ENCODE measurements at places on chromosomes 13 and 19.

DNA sequence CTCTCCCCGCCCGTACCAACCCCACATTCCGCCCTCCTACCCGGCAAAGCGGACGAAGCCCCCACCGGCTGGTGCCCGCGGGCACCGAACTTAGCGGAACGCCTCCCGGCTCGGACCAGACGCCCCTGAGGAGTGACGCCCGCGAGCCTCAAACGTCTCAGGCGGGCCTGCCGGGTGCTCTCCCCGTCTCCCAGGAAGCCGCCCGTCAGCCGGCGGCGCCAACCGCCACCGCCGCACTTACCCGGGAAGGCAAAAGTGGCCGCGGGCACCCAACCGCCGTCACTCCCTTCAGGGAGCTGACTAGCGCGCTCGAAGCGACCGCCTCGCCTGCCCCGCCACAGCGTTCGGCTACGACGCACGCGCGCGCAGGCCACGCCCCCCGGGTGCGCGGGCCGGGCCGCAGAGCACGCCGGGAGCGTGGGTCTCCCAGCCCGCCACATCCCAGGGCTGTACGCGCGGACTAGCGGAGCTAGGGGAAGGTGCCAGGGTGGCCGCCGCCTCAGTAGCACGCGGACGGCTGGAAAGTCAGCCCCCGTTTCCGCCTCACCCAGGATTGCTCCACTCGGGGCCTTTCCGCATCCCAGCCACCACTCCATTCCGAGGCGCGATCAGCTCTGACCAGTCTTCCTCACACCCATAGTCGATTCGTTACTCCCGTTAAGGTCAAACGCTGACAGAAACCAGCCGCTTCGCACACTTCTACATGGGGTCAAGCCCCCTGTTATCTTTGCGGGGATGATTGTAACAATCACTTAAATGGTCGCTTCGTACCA is at the start of gene TEX30:
Gene TEX30, minus strand, starts transcription at position 346 of the 773 bp plus-strand sequence. CDS start 3,760 bp downstream, outside the sequence.
- peak within 1 kb of the TSS; percentile 76 for H3K27ac ChIP-seq
- H3K27me3 ChIP-seq, result no peaks in the 10 kb centered on the region
- peaks cover 5% of the 10 kb centered on the region for H3K4me1 ChIP-seq
- H3K4me3 ChIP-seq, result peak within 1 kb of the TSS; percentile 84
- DNase-seq, result peak; percentile 69

GRCh38 chr19:19602136-19602712 is 16.3 kb downstream of the PBX4 start:
- no peaks in the 10 kb centered on the region for H3K27me3 ChIP-seq
- H3K4me1 ChIP-seq, result no peaks in the 10 kb centered on the region
- no peak overlapping the region for H3K27ac ChIP-seq
- no peaks in the 10 kb centered on the region for H3K36me3 ChIP-seq
- no peak overlapping the region for H3K4me3 ChIP-seq

- peak; percentile 49 for DNase-seq
- H3K27me3 ChIP-seq, result no peaks in the 10 kb centered on the region
- no peak overlapping the region for H3K27ac ChIP-seq
- H3K4me3 ChIP-seq, result no peak overlapping the region
These were observed 97.6 kb upstream of the DACH1 start for GRCh38 chr13:71964491-71965100.

DNA sequence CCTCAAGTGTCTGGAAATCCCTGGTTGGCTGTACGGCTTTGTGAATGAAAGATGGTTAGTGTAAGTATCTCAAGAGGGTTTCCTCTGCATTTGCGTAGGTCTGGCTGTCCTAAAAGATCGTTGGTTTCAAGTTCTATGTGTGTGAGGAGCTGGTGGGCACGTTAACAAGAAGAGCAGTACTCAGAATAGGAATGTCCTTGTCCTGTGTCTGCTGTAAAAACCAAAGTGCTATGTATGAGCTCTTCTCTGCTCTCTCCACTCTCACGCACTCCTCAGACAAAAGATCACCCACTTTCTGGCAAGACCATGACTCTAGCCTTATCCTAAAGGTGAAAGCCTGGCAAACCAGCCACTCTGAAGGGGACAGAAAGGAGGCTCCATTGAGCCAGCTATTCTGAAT is 39.1 kb downstream of the USP12 start:
- peaks cover 11% of the 10 kb centered on the region for H3K4me1 ChIP-seq
- no peak overlapping the region for H3K4me3 ChIP-seq
- no peaks in the 10 kb centered on the region for H3K36me3 ChIP-seq
- DNase-seq, result no peak

DNA sequence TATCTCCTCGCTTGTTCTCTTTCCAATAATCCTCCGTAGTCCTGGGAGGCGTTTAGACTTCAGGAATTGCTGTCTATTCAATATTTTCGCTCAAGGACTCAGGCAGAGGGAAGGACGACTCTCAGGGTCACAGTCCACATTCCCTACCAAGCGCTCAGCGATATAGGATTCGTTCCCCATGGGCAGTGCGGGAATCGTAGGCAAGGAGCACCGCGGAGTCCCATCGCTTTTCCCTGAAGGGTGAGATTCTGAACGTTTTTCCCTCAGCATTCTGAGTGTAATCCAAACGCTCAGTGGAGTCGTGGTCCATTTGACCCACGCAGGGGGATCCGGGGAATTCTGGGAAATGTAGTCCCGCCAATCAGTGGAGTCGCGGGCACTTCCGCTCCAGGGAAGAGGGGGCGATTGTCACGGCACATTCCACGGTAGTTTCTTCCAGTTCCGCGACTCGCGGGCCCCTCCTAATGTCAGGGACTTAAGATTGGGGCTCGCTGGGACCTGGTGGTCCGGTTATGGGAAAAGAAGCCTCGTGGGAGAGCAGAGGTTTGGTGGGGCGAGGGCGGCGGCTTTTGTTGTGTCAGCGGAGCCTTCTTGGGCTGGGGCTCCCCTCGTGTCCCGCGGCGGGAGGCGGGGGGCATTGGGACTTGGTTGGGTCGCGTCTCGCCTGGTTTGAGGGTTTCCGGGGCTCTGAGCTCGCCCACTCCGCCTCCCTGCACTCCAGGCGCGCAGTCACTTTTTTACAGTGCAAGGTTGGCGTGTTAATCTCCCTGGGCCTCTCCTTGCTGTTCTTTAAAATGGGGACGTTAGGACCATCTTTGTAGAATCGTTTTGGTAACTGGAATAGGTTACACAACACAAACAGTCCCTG is at the start of gene ZNF234:
Gene ZNF234, plus strand, starts transcription at position 364 of the 868 bp plus-strand sequence. CDS start 3,079 bp downstream, outside the sequence.
- H3K4me1 ChIP-seq, result peaks cover 13% of the 10 kb centered on the region
- H3K4me3 ChIP-seq, result peak within 1 kb of the TSS; percentile 94
- peak within 1 kb of the TSS; percentile 63 for H3K27ac ChIP-seq
- peaks cover 5% of the 10 kb centered on the region for H3K36me3 ChIP-seq
- DNase-seq, result peak; percentile 71

- H3K36me3 ChIP-seq, result no peaks in the 10 kb centered on the region
These were observed 2.2 kb downstream of the ZNF787 start for GRCh38 chr19:56118666-56119581.

- no peak for DNase-seq
- H3K36me3 ChIP-seq, result no peaks in the 10 kb centered on the region
- H3K4me3 ChIP-seq, result no peak overlapping the region
- no peaks in the 10 kb centered on the region for H3K27me3 ChIP-seq
- peaks cover 7% of the 10 kb centered on the region for H3K4me1 ChIP-seq
- H3K27ac ChIP-seq, result no peak overlapping the region
These were observed 211.6 kb downstream of the SHISA2 start for GRCh38 chr13:25840261-25840660.

DNA sequence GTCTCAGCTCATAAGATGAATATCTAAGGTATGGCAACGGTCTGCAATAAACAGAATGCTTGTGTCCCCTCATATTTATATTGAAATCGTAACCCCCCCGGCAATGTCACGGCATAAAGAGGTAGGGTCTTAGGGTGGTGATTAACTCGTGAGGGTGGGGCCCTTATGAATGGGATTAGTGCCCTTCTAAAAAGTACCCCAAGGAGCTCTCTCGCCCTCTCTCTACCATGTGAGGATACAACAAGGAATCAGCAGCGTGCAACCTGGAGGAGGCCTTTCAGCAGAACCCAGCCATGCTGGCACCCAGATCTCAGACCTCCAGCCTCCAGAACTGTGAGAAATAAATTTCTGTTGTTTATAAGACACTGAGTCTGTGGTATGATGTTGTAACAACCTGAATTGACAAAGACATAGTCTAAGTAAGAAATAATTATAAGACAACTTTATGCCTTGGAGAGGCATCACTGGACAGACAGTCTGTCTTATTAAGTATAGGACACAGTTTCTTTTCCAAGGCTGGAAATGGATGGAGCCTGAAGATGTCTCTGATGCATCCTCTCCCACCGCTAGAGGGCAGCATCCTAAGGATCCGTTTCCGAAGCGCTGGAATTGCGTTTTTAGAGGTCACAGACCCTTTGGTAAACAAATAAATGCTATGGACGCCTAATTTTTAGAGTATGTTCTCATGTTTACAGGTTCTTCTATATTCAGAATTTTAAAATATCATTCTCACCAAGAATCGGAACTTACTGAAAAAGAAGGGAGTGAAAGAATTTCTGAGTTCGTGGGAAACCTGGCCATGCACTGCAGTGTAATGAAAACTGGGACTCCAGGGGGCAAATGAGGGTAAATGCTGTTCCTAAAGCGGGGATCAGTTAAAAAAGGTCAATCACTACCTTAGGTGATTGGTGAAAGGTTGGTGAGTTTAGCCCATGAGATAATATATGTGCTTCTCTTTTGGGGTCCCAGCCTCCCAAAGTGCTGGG is 13.3 kb upstream of the LEUTX start:
- no peaks in the 10 kb centered on the region for H3K27me3 ChIP-seq
- peak; percentile 16 for DNase-seq
- no peaks in the 10 kb centered on the region for H3K4me1 ChIP-seq
- H3K36me3 ChIP-seq, result no peaks in the 10 kb centered on the region

- H3K4me1 ChIP-seq, result peaks cover 30% of the 10 kb centered on the region
- no peaks in the 10 kb centered on the region for H3K27me3 ChIP-seq
- no peak overlapping the region for H3K4me3 ChIP-seq
These were observed 5.2 kb upstream of the REXO1 start for GRCh38 chr19:1853295-1854038.

DNA sequence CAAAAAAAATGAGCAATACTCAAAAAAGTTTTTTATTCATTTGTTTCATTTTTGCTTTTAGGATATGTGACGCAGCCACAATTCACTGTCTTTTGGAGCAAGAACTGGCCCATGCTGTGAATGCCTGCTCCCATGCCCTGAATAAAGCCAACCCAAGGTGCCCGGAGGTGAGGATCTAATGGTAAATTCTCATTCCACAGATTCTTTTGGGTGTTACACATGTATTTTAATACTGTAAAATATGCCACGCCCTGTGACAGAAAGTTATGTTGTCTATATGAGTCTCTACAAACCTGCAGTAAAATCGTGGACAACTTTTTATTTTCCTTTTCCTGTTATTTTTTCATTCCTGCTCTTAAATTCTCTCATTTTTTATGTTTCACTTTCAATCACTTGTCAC is 57.5 kb upstream of the AKAP11 start:
- peaks cover 11% of the 10 kb centered on the region for H3K36me3 ChIP-seq
- H3K4me3 ChIP-seq, result no peak overlapping the region
- no peak overlapping the region for H3K27ac ChIP-seq
- no peaks in the 10 kb centered on the region for H3K27me3 ChIP-seq
- H3K4me1 ChIP-seq, result no peaks in the 10 kb centered on the region

- no peaks in the 10 kb centered on the region for H3K36me3 ChIP-seq
- no peaks in the 10 kb centered on the region for H3K27me3 ChIP-seq
- H3K4me3 ChIP-seq, result no peak overlapping the region
- H3K27ac ChIP-seq, result no peak overlapping the region
These were observed 36.1 kb upstream of the USPL1 start for GRCh38 chr13:30581582-30581981.

DNA sequence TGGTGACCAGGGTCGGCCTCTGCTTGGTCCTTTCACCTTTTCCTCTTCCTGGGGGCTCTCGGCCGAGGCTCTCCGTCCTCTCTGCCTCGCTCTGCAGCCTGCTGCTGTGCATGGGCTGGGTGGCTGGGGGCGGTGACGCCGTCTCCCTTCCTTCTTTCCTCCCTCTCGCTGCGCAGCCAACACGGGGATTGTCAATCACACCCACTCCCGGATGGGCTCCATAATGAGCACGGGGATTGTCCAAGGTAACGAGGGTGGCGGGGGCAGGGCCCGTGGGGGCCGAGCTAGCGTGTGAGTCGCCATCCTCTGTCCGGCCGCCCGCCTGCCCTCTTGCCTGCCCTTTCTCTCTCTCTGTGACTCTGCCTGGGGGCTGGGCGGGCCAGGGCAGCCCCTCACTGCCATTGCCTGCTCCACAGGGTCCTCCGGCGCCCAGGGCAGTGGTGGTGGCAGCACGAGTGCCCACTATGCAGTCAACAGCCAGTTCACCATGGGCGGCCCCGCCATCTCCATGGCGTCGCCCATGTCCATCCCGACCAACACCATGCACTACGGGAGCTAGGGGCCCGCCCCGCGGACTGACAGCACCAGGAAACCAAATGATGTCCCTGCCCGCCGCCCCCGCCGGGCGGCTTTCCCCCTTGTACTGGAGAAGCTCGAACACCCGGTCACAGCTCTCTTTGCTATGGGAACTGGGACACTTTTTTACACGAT is 7.1 kb downstream of the YIPF2 start:
- no peaks in the 10 kb centered on the region for H3K4me1 ChIP-seq
- no peak overlapping the region for H3K27ac ChIP-seq
- no peak overlapping the region for H3K4me3 ChIP-seq
- peaks cover 13% of the 10 kb centered on the region for H3K36me3 ChIP-seq
- H3K27me3 ChIP-seq, result no peaks in the 10 kb centered on the region
- DNase-seq, result no peak

GRCh38 chr19:16420336-16420676 is 51.5 kb downstream of the EPS15L1 start:
- no peaks in the 10 kb centered on the region for H3K4me1 ChIP-seq
- no peaks in the 10 kb centered on the region for H3K27me3 ChIP-seq
- no peak overlapping the region for H3K27ac ChIP-seq
- H3K36me3 ChIP-seq, result peaks cover 12% of the 10 kb centered on the region
- no peak for DNase-seq

DNA sequence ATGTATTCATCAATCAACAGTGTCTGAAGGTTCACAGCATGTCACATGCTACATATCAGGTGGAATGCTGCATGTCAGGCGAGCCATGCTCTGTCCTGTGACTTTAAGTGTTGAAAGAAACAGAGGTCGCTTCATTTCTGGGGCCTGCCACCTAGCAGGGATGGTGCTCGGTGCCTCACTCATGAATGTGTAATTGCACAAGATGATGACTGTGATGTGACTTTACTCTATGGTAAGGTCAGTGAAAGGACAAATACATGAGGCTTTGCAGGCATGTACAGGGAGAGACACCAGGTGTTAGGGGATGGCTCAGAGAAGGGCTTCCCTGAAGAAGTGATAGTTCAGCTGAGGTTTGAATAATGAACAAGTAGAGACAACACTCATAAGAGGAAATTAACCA is 66.7 kb downstream of the FRY start:
- no peaks in the 10 kb centered on the region for H3K4me1 ChIP-seq
- no peak for DNase-seq
- H3K27ac ChIP-seq, result no peak overlapping the region
- no peaks in the 10 kb centered on the region for H3K27me3 ChIP-seq
- H3K36me3 ChIP-seq, result no peaks in the 10 kb centered on the region

Measured in astrocyte (in vitro differentiated cells and primary cell).